ENCODE measurements at places on chromosomes 13 and 19.

GRCh38 chr13:24353736-24354135 is 44.4 kb downstream of the C1QTNF9 start:
- DNase-seq, result peak; percentile 51

DNA sequence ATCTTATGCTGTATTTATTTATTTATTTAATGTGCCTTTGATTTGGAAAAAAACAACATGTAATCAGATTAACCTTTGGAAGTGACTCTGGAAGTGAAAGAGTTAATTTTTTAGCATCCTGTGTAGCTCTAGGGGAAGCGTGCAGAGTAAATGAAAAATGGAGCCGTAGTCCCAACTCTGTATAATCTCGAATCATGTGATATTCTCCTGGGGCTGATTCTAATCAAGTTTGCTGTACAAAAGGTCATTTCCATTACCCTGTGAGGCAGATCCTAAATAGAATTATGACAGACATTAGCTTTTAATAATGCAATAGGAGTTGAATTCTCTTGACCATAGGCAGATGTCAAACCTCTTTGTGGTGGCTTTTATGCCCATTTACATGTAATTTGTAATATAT is 238.6 kb upstream of the CSNK1A1L start:
- no peak for DNase-seq

DNA sequence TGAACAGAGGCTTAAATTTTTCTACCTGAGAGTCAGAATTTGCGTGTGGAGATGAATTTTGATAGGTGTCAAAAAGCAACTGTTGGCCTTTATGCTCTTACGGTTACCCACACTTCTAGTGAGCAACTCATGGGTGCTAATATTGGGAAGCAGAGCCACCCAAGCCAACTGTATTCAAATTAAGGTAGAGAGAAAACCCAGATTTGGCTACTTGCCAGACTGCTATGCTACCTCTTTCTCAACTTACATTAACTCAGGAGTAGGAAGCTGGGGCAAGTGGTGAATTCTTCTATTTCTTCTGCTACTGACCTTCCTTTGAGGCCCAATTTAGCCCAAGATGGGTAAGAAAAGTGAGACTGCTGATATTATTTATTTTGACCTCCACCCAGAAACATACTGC is 83.9 kb downstream of the OLFM4 start:
- DNase-seq, result no peak

- no peak for DNase-seq
Observed at GRCh38 chr13:62702502-62702901, 1286.9 kb upstream of the PCDH20 start.

GRCh38 chr13:44293908-44294735 is 79.5 kb upstream of the SERP2 start:
- no peak for DNase-seq

DNA sequence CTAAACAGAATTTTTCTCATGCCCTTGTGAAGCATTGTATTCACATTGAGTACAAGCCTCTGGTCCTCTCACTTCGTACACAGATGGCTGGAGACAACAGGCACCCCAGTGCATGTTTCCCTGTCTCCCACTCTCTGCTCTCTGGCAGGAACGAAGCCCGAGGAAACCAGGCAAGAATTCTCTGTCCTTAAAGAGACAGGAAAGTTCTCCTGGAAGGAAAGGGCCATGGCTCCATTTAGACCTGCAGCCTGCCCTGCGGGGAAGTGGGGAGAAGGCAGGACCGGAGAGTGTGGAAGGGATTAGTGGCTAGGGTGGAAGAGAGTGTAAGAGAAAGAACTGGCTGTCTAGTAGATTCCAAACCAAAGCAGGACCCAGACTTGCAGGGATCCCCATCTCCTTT is 15.5 kb upstream of the AMER2 start:
- DNase-seq, result no peak

GRCh38 chr19:10346509-10346908 is 7.1 kb upstream of the ICAM3 start:
- DNase-seq, result no peak

GRCh38 chr19:19531951-19532805 is 3.5 kb downstream of the YJEFN3 start:
- peak; percentile 46 for DNase-seq

DNA sequence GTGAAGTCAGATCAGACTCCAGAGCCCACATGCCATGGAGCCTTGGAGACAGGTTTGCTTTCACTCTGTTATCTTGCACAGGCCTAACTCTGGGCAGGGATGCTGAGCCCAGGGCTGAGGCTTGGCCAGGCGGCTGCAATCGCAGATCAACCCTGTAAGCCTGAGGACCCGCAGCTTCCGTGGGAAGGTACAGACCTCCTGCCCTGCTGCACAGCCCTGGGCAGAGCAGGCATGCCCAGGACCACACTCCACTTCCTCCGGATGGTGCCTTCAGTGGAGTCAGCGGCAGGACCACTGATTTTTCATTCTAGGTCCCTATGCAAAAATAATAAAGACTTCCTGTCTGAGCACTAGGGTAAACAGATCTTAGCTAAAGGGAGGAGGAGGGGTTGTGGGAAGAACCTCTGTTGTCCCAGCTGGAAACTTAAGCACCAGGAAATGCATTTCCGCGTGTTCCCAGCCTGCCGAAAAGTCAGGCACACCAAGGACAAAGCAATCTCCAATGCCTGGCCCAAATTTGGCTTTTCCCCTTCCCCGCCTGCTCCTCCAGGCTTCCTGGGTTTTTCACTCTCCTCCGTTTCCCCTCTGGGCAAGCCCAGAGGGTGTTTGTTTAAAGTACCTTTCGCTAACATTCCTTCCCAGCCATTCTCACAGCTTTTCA is 87.3 kb downstream of the KCTD15 start:
- no peak for DNase-seq

- DNase-seq, result peak; percentile 97
Observed at GRCh38 chr19:48501494-48502349, 9.9 kb downstream of the LMTK3 start.

DNA sequence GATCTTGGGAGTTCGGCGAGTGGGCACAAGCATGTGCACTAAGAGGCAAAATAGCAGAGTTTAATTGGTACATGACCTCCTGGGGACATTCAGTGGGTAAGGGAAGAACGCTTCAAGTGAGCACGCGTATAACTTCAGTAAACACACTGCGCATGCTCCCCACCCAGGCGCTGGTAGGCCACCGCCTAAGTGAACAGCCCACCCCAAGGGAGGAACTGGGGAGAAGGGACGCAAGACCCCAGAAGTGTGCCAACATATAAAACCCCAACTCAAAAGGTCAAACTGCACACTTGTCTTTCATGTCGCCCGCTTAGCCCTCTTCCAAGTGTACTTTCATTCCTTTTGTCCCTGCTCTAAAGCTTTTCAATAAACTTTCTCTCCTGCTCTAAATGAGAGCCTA is 10.5 kb upstream of the NTN5 start:
- DNase-seq, result no peak

- no peak for DNase-seq
Observed at GRCh38 chr19:3823350-3823713, 37.2 kb upstream of the MATK start.

DNA sequence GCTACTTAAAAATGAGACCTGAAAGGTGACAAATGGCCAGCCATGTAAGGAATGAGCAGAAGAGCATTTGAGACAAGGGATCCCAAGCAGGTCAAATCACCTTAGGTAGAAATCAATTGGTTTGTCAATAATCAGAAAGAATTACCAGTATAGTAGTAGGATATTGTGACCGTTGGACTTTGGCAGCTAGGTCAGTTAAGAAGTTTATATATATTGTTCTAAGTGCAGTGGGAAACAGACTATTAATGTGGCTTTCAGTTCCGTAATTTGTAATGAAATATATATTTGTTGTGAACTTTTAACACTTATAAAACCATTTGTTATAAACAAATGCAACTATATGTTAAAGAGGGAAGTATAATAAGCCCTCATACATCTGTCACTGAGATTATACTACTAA is 807.9 kb upstream of the SPRY2 start:
- no peak for DNase-seq

DNA sequence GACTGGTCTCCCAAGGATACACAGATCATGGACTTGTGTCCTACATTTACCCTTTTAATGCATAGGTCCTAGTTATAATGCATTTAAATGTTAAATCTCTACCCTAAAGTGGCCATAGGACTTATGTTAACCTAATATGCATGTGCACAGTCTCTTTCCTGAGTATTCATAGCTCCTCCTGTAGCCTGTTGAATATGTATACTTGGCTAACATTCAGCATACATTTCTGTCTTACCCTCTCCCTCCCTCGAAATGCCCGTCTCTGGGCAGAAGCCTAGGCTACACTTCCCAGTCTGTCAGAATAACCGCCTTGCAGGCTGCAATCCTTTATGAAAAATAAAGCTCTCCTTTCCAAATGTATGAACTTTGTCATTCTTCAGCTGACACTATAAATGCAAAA is 13.9 kb downstream of the ZFP82 start:
- no peak for DNase-seq

GRCh38 chr19:54429545-54430227 is 14.4 kb downstream of the TTYH1 start:
- DNase-seq, result no peak

DNA sequence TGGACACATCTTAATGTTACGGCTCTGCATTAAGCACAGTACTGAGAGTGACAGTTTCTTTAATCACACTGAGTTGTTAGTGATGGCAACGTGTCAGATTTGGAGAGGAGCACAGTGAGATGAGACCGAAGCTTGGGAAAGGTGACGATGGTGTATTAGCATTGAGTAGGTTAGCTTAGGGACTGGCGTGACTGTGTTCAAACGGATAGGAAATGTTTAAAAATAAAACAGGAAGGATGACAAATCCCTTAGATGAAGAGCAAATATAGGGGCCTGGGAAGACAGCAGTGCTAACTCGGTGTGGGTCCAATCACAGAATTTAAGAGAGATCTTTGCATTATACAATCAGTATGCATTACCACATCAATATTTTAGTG is 384.3 kb downstream of the HS6ST3 start:
- no peak for DNase-seq

DNA sequence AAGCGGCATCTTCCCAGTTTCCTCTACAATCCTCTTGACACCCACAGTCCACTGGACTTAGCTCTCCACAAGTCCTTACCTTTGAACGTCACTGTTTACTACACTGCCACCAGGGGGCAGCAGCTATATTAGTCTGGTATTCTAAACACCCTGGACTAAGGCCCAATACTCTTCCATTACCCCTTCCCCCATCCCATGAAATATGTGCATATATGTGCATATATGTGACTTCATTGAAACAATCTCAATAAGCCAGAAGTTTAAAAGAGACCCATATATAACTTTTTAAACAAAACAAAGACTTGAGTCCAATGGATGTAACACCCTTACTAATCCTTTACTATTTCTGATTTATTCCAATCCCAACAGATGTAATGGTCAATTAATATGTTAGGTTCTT is 15.5 kb downstream of the GGACT start:
- peak; percentile 51 for DNase-seq

DNA sequence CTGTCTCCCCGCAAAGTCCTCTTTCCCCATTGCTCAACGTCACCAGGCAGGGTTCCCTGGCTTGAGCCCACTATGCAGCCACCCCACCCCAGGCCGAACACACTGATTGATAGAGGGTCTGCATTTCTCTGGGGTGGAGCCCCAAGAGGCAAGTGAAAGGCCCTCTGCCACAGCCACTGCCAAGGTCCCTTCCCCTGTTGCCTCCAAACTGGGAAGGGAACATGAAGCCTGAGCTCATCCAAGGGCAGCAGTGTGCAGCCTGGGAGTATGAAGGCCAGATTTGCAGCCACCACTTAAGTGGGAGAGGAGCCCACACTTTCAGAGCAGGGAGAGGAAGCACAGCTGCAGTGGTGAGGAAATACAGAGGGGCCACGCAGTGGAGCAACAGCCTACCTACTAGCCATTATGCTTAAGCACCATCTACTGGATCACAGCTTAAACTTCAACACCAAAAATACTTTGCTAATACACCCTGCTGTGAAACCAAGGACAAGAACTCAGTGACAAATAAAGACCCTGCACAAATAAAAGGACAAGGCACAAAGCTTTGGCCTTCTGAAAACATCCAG is 48.6 kb downstream of the UBL3 start:
- no peak for DNase-seq

DNA sequence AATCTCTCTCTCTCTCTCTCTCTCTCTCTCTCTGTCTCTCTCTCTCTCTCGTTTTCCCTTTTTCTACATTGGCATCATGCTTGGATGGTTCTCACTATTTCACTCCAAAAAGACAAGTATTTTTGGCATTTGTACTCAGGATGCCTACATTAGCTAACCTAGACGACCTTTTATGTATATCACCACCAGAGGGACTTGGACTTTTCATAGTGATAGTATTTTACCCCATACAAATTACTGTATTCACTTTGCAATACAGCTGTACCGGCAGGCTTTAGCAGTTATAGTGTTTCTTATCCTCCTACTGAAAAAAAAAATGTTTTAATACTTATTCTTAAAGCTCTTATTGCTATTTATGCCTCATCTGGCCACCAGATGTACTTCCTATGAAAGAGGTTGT is 687.2 kb upstream of the KLHL1 start:
- no peak for DNase-seq

DNA sequence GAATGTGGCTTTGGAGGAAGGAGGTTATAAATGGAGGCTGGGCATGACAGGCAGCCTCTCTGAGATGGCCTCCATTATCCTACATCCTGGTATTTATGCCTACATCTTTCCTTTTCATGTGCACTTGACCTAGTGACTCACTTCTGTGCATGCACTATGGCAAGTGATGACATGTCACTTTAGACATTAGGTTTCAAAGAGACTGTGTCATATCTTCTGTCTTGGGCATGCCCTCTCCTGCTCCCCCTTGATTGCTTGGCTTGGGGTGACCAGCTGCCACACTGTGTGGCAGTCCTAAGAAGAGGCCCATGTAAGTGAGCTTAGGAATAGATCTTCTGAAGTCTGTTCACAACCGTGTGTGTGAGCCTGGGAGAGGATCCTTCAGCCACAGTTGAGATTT is 472.8 kb downstream of the FGF9 start:
- peak; percentile 0 for DNase-seq

DNA sequence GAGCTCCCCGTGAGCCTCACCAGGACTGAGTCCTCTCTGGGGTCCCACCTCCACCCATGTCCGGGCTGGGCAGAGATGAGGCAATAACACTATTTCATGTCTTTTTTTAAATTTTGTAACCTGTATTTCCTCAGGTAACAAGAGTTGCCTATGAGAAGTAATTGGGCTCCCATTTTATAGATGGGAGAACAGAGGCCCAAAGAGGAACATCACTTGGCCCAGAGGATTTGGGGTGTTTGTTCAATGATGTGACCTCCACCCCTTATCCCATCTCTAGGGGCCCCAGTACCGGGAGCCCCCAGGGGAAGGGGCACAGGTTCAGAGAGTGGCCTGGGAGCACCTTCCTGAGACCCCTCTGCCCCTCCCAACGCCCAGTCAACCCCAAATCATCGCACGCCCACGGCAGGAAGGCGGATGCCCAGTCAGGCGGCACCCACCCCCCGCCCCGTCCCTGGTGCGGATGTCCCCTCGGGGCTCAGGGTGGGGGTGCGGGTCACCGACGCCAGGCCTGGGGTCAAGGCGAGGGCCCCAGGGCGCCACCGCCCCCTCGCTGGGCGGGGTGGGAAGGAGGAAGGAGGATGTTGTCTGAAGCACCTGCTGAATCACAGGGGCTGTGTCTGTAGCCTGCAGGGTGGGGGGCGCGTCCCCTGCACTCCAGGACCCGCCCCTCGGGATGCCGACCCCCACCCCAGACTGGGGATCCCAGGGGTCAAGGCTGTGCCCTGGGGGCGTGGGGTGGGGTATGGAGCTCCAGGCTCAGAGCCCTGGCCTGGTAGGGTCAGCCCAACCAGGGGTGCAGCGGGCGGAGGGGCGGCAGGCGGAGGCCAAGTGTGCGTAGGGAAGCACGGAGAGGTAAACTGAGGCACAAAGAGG is 9.0 kb upstream of the CIRBP start:
- DNase-seq, result no peak

- no peak for DNase-seq
Observed at GRCh38 chr13:32453981-32454380, 26.1 kb upstream of the N4BP2L1 start.
